CD4-positive, alpha-beta T cell treated with Interleukin-15 for 4 hours (primary cell): ENCODE measurements at places on chromosomes 7 and 10.

GRCh38 chr7:84847038-84847437, 339.8 kb downstream of the SEMA3D start:
- DNase-seq: no peak

- DNase-seq: no peak
Measured at GRCh38 chr10:102593074-102593803, 51.0 kb upstream of the TRIM8 start.

DNA sequence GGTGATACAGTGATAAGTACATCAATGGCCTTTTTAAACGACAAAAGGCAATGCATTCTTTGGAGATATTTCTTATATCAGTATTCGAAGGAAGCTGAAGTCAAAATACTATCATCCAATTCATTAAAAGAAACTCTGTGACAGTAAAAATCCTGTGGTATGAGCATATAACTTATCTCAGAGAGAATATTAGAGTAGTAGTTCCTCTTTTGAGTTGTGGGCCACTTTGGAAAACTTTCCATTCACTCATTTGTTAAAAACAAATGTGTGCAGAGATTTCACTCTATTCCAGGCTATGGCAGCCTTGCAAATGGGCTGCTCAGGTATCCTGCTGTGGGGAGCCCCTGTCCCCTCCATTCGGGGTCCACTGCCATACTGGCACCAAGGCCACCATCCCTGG, 55.3 kb upstream of the ZNF438 start:
- no peak for DNase-seq

DNA sequence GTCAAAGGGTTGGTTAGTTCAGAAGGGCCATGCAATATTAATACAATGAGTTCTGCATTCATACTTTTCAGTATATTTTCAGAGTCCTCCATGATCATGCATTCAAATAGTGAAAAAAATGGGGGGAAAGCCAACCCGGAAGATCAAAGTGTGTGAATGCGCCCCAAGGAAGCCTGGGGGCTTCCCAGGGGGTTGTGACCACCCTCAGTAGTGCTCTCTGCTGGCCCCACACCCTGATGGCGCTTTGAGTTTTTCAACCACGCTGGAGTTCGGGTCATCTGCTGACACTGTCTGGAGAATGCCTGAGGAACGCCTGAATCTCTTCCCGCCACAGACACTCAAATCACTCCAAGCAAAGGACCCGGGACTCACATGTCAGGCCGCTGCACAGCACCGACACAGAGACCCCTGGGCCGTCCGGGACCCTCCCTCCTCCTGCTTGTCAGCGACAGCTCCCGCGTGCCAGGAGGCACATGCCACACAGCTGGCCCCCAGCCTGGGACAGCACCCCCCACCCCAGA, 1.0 kb downstream of the TNS3 start:
- DNase-seq: no peak

GRCh38 chr10:99316374-99316773, 12.8 kb upstream of the CNNM1 start:
- DNase-seq: no peak

- no peak for DNase-seq
Measured at GRCh38 chr10:33334153-33334804, at the start of gene NRP1. Gene NRP1 (minus strand): TSS chr10:33334667. CDS start chr10:33334382, 285 bp downstream.

GRCh38 chr7:156494960-156495359, 145.6 kb upstream of the RNF32 start:
- DNase-seq: no peak

DNA sequence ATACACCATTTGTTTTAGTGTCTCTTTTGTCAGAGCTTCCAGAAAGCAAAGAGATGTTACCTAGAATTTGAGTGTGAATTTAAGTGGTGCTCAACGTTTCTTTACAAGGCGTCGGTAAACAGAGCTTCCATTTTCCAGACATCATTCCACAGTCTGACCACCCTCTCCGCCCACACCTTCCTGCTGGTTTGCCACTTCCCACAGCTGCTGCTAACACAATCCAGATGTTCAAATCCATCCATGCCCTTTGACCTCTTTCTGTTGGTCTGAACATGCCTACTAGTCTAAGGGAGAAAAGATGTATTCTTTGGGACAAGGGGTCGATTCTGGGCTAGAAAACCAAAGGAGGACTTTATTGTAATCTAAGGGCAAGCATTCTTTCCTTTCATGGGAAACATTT, 86.1 kb downstream of the FAM107B start:
- no peak for DNase-seq
